ENCODE measurements at places on chromosomes 11 and 22.

- DNase-seq, result no peak
Measured at GRCh38 chr22:35452810-35453743, 53.1 kb downstream of the MCM5 start.

- DNase-seq, result no peak
Measured at GRCh38 chr11:132610791-132611190, 921.5 kb downstream of the OPCML start.

- DNase-seq, result no peak
Measured at GRCh38 chr22:42691440-42691839, 29.2 kb downstream of the A4GALT start.

DNA sequence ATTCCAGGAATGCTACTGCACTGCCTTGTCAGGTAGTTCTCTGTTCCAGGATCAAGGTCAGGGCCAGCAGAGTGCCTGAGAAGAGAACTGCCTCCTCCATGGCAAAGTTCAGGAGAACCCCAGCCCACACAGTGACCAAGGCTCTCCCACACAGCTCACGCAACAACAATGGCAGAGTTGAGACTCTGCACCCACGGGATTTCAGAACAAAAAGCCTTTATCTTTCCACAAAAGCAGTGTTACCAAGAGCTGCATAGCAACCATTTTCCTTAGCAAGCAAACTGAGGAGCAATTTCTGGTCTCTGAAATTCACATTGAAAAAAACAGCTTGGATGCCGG is 11.1 kb downstream of the PLAAT3 start:
- DNase-seq, result no peak

DNA sequence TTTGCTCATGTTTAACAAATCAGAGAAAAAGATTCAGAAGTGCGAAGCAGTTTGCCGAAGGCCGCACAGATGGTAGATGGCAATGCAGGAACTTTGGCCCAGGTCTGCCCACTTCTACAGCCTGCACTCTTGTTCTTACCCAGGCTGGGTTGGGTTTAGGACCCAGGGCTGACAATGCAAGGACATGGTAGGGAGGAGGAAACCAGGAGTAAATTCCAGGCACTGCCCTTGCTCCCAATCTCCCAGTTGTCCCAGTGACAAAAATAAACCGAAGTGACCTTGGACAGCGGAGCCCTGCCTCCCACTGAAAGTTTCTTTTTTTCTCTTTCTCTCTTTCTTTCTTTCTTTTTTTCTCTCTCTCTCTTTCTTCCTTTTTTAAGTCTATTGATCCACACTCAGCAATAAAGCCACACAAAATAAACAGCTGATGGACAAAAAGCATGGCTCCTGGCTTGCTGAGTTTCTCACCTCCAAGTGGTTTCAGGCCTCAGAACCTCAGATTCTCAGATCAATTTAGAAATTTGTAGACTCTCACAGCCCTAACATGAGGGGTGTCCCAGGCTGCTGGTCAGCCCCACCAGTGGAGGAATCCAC is 33.5 kb upstream of the FCHSD2 start:
- DNase-seq, result no peak

- DNase-seq, result no peak
Measured at GRCh38 chr22:26618455-26618854, 628 bp upstream of the CRYBB1 start.

- no peak for DNase-seq
Measured at GRCh38 chr11:110121204-110121603, 28.0 kb downstream of the ZC3H12C start.

- no peak for DNase-seq
Measured at GRCh38 chr11:94141511-94142307, 13.1 kb downstream of the PANX1 start.

- DNase-seq, result no peak
Measured at GRCh38 chr11:65329478-65329877, 4.2 kb upstream of the DPF2 start.

DNA sequence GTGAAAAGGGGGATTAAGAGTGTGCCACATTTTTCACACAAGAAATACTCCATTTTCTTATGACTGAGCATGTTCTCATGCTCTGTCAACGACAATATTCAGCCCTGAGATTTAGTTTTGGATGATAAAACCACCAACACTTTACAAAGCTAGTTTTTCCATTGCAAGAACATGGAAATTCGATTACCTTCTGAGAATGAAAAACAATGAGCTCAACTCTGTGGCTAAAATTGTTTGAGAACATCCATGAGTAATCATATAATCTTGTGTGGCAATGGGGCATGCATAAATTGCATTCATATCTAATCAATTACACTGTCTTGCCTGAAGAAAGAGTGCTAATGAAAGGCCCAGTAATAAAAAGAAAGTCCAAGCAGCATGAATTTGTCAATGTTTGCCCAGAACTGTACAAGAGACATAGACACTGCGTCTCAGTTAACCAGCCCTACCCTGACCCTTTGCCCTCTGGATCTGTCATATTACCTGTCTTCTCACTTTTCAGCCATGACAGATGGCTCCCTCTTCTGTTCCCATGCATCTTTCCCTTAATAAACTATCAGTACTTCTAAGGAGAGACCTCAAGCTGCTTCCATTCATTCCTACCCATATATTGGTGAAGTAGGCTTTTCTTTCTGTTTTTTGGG is 253.4 kb downstream of the FAM76B start:
- DNase-seq, result no peak

DNA sequence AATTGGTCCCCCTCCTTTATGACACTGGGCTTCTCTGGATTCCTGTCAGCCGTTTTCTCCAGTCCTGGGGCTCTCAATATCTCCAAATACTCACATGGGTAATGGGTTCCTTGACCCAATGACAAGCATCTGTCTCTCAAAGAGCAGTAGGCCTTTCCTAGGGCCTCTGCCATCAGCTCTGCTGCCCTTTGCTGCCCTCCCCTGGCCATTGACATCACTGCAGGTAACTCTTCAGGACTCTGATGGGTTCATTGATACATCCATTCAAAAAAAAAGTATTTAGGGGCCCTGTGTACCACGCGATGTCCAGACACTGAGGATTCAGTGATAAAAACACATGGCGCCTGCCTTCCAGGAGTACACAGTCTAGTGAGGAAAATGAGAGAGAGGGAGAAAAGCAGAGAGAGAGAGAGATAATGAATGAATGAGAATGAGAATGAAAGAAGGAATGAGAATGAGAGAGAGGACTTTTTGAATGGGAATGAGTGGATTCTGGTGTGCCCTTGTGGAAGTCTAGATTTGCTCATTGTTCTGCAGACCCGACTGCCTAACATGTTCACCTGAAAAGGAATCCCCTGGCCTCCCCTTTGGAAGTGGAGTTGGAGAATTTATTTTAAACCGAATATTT is 42.6 kb upstream of the OLFML1 start:
- DNase-seq, result peak; percentile 39

- no peak for DNase-seq
Measured at GRCh38 chr22:36257948-36258670, 5.2 kb downstream of the APOL1 start.
